Karpas-422 (cell line): ENCODE measurements at places on chromosomes 3 and 15. TPM values are rescaled to one million over a fixed set of nuclear protein-coding genes. Genes with fewer than 3 reads are reported as not detected.

Gene DPPA4
- total RNA-seq = not detected in 2 replicates

Gene CCR9
- total RNA-seq = not detected in 2 replicates

Gene HEG1
- 57.3 and 57.9 TPM in 2 replicates for total RNA-seq

Gene CCDC39
- total RNA-seq = not detected in 2 replicates

Gene GABRA5
- not detected in 2 replicates for total RNA-seq

DNA sequence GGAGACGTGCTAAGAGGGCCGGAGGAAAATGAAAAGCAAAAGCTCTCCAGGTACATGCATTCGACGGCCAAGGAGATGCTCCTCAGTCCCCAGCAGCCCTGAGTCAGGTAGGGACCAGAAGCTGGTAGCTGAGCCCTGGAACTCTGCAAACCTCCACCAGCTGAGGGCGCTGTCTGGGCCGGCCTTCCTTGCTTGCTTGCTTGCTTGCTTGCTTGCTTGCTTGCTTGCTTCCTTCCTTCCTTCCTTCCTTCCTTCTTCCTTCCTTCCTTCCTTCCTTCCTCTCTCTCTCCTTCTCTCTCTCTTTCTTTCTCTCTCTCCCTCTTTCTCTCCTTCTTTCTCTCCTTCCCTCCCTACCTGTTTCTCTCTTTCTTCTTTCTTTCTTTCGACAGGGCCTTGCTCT lies 94.6 kb upstream of the RASGRF1 start:
- DNase-seq = peak; percentile 84

GRCh38 chr3:130876594-130876993 lies 17.3 kb upstream of the ATP2C1 start:
- no peak for DNase-seq

DNA sequence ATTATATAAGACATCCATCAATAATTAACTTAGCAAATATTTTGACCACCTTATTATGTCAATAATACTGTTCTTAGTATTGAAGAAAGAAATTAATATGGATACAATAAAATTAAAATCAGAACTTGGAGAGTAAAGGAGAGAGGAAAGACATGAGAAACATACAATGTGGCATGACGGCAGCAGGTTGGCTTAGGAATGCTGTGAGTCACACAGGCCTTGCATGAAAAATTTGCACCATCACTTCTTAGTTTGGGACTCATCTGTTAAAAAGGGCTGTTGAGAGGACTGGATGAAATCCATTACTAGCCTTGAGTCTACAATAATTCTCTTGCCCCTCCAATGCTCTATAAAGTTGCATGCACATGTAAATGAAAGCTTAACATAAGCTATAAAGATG lies 880.8 kb downstream of the ROBO1 start:
- DNase-seq = no peak

GRCh38 chr15:85417276-85417675 lies 36.9 kb downstream of the AKAP13 start:
- DNase-seq = no peak

- peak; percentile 70 for DNase-seq
Observed at GRCh38 chr3:196970547-196971093, 2.0 kb upstream of the PIGZ start.

- no peak for DNase-seq
Observed at GRCh38 chr15:61364871-61365270, 135.8 kb upstream of the RORA start.

GRCh38 chr15:37819191-37819590 lies 115.2 kb upstream of the TMCO5A start:
- DNase-seq = no peak

- no peak for DNase-seq
Observed at GRCh38 chr3:150165396-150166094, 194.8 kb upstream of the PFN2 start.

DNA sequence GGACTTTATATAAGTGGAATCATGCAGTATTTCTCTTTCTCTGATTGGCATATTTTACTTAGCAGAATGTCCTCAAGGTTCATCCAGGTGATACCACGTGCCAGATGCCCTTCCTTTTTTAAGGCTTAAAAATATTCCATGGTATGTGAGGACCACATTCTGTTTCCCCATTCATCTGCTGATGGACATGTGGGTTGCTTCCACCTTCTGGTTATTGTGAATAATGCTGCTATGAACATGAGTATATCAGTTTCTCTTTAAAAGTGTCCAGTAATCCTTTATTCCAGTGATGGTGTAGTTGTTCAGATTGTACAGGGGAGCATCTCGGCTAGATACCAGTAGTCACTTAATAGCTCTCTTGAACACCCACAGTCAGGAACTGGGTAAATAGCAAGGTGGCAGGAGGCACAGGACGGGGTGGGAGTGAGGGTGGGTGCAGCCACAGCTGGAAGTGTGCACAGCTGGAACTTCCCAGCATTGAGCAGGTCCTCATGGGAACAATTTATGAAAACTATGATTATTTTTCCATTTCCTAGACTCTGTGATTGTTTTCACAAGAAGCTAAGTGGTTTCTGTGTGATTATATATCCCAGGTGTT lies 50.3 kb upstream of the ATG7 start:
- DNase-seq = no peak

DNA sequence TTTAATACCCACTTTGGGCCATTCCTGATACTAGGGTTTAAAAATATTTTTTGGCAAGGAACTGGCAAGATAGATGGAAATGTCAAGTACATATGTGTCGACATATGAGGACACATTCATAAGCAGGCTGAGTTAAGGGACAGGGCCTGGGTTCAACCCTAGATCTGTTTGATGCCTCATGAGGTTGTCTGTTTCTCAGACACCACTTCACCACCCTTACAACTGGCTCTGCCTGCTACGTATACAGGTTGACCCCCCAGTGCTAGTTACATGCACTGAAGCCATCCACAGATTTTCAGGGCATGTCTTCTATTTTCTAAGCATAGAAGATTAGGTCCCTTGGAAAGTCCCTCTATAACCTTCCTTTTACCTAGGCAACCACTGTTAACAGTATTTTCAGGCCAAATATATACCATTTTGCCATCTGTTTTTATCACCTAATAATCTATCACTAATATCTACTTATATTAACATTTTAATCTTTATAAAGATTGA lies 296.7 kb downstream of the PLCL2 start:
- DNase-seq = no peak

GRCh38 chr3:158430968-158431367 lies 140.0 kb upstream of the MLF1 start:
- no peak for DNase-seq

DNA sequence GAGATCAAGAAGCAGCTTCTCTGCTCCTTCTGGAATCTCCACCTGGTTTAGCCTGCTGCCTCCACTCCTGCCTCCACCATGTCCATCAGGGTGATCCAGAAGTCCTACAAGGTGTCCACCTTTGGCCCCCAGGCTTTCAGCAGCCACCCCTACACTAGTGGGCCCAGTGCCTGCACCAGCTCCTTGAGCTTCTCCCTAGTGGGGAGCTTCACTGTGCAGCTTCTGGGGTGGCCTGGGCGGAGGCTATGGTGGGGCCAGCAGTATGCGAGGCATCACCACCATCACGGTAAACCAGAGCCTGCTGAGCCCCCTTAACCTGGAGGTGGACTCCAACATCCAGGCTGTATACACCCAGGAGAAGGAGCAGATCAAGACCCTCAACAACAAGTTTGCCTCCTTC lies 2.4 kb upstream of the KPNA4 start:
- no peak for DNase-seq

- no peak for DNase-seq
Observed at GRCh38 chr3:101124125-101124524, 130.9 kb upstream of the ABI3BP start.

GRCh38 chr3:47541583-47542108 lies 28.1 kb upstream of the ELP6 start:
- DNase-seq = no peak

GRCh38 chr15:43513550-43513949 lies 3.9 kb upstream of the MAP1A start:
- no peak for DNase-seq
